MV-4-11 (cell line): ENCODE measurements at places on chromosomes 7 and 10.

GRCh38 chr7:139011373-139011772 lies 24.5 kb downstream of the ZC3HAV1L start:
- DNase-seq, result no peak

DNA sequence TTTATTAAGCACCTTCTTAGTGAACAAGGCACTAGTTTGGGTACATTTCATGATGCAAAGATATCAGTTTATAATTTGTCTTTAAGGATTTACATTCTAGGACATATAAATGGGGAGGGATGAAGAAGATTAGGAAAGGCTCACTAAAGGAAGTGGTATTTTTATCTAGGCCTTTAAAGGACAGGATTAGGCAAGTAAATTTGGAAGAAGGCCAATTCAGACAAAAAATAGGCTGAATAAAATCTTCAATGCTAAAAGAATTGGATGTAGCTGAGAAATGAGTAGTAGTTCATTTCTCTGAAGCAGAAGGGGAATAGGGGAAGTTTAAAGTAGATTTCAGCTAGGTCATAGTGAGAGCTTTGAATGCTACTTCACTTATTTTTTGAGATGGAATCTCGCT lies 4.8 kb upstream of the FAM24B start:
- DNase-seq, result no peak

- DNase-seq, result no peak
These were observed 116.0 kb upstream of the PDLIM1 start for GRCh38 chr10:95406651-95407280.

GRCh38 chr10:98135222-98135899 lies 904 bp downstream of the R3HCC1L start:
- no peak for DNase-seq

DNA sequence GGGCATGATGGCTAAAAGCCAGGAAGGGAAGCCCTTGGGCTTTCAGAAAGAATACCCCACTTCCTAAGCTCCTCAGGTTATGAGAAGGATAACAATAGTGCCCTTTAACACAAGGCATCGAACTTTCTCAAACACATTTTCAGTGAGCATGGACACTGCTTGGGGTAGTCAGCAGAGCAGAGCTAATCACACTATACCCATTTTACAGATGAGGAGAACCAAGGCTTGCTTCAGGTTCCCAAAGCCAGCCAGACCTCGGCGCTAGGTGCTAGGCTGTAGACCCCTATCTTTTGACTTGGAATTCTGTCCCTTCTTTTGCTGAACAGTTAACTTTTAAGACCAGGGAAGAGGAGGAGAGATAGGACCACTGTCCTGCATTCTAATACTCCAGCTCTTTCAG lies 1.8 kb downstream of the NEURL1 start:
- no peak for DNase-seq

DNA sequence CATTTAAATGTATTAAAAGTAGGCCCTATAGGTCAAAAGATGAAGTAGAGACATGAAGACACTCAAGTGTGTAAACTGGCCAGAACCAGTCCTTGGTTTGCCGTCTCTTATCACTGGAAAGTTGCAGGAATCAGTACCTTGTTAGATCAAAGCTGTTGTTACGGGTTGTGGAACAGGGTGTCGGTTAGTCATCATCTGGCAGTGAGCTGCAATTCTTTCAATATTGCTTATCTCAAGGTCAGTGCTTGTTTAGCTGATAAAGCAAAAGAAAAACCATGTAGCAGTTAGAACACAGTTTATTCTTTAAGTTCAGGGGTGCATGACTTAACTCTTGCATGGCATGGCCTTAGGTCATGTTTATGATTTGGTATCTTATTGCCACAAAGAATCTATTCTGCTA lies 10.0 kb upstream of the SLC13A1 start:
- DNase-seq, result no peak

- DNase-seq, result no peak
These were observed 143.0 kb downstream of the CUBN start for GRCh38 chr10:16986406-16987205.

DNA sequence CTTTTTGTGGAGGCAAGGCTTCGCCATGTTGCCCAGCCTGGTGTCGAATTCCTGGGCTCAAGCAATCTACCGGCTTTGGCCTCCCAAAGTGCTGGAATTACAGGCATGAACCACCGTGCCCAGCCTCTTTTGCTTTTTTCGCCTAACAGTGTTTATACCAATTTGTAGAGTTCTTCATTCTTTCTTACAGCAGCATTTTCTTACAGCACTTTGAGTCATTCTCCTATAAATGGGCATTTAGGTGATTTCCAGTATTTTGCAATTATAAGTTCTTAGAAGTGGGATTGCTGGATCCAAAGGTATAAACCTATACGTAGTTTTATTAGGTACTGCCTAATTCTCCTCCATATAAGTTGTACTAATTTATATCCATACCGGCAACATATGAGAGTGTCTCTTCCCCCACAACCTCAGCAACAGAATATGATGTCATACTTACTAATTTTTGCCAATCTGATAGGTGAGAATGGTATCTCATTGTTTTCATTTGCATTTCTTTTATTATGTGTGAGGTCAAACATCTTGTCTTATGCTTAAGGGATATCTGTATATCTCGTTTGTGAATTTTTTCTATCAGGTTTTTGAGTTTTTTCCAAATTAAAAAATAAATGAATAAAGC lies 39.1 kb downstream of the SUFU start:
- DNase-seq, result no peak

DNA sequence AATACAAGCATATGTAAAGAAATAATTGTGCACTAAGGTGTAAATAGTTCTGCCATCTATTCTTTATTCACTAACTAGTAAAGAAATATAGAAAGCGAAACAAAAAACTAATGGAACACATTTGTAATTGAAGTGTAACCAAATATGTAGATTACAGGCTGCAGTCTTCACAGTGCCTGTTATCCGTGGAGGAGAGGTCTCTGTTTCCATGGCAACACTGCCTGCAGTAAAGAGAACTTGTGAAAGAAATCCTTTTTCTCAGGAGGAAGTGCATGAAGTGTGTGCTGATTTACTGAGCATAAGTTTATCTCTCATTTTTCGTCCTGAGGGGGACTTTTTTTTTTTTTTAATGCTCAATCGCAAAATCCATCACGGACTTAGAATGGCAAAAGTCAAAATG lies 102.5 kb downstream of the APBB1IP start:
- peak; percentile 19 for DNase-seq

- peak; percentile 95 for DNase-seq
These were observed 2.4 kb downstream of the CHST12 start for GRCh38 chr7:2405601-2406345.

DNA sequence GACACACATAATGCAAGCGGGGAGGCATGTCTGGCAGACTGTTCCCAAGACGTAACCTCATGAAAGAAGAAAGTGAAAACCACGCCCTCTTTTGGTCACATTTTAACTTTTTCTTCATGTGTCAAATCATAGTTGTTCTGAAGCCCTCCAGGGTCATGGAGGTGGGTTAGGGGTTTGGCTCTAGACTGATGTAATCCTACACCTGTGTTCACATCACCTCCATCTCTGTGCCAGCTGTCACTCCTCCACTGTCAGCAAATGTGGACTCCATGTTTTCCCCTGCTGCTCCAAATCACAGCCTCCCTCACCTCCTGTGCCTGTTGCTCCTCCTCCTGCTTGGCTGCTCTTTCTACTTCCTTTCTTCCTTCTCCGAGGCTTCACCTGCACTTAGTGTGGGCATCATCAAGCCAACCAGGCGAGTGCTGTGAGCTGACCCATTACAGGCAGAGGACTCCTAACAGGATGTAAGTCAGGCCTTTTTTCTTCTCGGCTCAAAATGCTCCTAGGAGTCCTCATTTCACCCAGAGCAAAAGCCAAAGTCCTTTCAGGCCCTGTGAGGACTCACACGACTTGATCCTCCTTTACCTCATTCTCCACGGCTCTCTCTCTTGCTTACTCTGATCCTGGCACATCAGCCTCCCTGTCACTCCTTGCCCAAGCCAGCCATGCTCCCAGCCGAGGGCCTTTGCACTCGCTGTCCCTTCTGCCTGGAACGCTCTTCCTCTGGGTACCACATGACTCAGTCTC lies 66.4 kb upstream of the IFRD1 start:
- no peak for DNase-seq

DNA sequence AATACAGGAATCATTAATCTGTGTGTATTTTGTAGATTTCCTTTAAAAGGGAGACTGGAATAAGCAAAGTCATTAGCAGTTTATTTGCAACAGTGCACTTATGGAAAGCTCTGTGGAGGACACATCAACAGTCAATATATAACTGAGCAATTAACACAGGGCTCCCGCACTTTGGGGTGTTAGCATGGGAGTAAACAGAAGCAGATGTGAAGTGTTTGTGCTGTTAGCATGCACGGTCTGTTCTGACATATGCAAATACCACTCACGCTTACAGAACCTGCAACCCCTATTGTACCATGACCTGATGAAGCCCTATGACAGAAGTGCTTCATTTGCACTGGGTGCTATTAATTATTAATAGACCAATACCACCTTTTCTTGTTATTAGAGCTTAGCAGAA lies 118.9 kb downstream of the PPP1R3A start:
- DNase-seq, result no peak

- no peak for DNase-seq
These were observed 94.1 kb downstream of the COL13A1 start for GRCh38 chr10:69895759-69896158.

GRCh38 chr7:107874605-107875446 lies 16.2 kb upstream of the DLD start:
- DNase-seq, result peak; percentile 56

- no peak for DNase-seq
These were observed 156.3 kb downstream of the NEURL1 start for GRCh38 chr10:103649654-103650423.

DNA sequence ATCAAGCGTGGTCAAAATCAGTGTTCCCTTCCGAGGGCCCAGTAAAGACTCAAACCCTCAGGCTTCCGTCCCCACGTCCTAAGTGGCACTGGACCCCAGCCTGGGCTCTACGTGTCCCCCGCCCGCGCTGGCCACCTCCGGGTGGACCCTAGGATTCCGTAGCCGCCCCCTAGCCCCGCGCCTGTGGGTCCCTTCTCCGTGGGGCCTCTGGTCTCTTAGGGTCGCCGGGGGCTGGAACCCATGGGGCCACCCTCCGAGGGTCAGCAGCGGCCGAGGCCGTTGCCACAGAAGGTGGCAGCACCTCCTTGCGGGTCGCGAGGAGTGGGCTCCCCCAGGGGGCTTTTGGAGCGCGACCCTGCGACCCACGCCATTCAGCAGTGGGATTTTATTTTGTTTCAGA lies 170.5 kb upstream of the EEPD1 start:
- no peak for DNase-seq

DNA sequence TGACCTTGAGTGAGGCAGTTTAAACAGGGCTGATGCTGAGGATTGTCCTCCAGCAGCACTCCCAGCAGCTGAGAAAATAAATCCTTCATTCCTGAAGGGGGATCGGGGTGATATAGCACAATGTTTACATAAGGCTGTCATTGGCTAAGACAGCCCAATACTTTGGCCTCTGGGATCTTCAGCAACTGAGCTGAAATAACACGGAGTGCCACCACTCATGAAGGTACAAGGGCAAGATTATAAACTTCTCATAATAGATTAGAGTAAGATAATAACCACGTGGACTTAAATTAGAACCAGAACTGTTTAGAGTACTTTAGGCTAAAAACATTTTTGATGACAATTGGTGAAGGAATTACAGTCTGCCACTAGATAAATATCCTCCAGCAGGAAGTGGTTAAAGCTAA lies 70.0 kb upstream of the PAPSS2 start:
- no peak for DNase-seq

GRCh38 chr10:26505491-26505890 lies 67.3 kb downstream of the APBB1IP start:
- DNase-seq, result no peak

DNA sequence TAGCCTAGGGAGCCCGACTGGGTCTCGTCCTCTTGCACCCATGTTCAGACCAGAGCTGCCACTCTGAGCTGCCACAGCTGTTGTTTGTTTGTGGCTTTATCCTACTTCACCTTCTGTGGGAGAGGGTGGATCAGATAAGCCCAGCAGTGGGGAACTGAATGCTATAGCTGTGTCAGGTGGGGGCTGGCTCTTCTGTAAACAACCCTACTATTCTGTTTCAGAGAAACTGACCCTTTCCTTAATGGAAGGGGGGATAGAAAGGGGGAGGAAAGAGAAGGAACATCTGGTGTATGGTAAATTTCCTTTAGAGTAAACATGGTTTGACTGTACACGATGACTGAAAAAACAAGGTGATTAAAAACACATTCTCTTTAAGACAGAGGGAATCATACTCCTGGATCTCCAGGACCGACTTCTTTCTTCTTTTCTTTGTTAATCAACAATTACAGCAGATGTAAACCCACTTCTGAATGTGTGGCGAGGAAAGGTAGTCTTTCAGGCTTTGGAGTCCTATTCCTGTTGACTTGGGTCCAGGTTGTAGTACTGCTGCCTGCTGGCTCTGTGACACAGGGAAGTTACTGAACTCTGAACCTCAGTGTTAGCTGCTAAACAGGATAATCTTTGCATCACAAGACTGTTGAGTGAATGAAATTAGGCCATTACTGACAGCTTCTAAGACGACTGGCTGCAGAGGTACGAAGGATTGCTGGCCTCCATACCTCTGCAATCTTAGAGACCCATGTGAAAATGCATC lies 6.0 kb downstream of the PRXL2A start:
- DNase-seq, result no peak

GRCh38 chr10:101071885-101072433 lies 10.2 kb downstream of the KAZALD1 start:
- DNase-seq, result no peak

- peak; percentile 31 for DNase-seq
These were observed 78.6 kb downstream of the LCOR start for GRCh38 chr10:96910488-96911395.

DNA sequence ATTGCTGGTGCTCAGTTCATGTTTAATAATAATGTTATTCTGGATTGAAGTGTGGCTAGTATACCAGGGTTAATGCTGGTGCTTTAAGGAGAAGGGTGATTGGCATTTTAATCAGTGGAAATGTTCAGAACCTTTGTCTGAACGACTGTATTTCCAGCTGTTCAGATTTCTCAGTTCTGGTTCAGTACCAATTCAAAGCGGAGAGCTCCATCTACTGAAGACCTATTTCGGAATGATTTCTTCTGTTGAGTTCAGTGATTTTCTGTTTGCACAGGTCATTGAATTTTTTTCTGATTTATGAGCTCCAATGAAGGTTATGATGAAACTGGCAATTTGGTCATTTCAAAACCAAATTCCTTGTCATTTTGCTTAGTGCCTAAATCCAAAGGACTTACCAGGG lies 160.1 kb downstream of the EXOC4 start:
- no peak for DNase-seq

DNA sequence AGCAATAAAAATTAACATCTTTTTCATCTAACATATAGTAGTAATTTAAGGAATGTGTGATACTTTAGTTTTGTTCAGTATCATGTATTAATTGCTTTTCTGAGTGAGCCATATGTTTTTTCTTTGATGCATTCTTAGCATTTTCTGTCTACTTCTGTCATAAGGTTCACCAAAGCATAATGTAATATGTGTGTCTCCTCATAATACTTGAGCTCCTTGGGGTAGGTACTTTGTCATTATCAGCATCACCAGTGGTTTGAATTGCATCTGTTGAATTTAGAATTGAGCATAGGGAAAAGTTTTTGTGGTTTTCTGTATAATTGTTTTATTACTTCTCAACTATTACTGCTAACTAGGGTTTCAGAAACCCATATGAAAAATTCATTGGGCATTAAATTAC lies 26.5 kb downstream of the VPS50 start:
- DNase-seq, result no peak
